ENCODE measurements at places on chromosomes 12 and 14.

DNA sequence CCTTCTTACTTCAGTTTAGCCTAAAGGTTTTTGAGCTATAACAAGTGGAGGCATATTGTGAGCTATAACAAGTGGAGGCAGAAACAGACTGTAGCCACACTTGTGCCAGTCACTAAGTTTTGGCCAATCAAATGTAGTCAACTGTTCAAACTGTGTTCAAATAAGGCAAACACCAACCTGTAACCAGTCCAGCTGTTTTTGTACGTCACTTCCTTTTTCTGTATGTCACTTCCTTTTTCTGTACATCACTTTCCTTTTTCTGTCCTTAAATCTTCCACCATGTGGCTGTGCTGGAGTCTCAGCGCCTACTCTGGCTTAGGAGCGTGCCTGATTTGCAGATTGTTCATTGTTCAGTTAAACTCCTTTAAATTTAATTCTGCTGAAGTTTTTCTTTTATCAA is 79.7 kb downstream of the FUT8 start:
- no peak for DNase-seq

DNA sequence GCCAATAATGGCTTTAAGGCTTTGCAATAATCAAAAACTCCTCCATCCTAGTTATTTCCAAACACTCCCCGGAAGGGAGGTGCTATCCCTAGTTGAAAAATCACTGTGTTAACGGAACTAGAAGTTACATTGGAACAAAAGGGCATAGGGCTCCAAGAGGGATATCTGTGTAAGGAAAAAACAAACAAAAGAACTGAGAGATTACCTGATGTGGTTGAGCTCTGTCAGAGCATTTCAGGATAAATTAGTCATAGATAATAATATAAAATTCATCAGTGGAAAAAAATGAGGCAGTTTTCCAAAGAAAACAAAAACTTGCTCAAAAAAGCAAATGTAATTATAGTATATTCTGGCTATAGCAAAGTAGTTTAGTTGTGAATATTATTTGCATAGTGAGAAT is 27.4 kb upstream of the PAPLN start:
- no peak for DNase-seq

- no peak for DNase-seq
Measured at GRCh38 chr14:66842911-66843512, 335.1 kb downstream of the GPHN start.

GRCh38 chr12:54603173-54603814 is 14.8 kb upstream of the PPP1R1A start:
- DNase-seq: peak; percentile 73

DNA sequence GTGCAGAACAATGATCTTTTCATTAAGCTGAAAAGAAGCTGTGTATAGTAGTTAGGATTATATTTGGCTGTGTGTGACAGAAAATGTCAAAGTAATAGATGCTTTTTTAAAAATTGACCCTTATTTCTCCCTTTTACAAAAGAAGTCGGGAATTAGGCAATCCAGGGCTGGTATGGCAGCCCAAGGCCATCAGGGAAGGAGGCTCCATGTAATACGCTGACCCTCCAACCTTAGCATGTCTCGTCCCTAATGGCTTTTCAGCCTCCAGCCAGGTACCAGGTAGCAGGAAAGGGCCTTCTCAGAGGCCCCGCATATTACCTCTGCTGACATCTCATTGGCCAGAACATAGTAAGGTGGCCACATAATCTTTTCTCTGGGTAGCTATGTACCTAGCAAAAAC is 79.7 kb downstream of the VCPKMT start:
- no peak for DNase-seq

GRCh38 chr14:30610787-30611343 is 11.3 kb upstream of the SCFD1 start:
- no peak for DNase-seq

All from stimulated activated CD4-positive, alpha-beta T cell treated with anti-CD3 and anti-CD28 coated beads, Interleukin-4, amount 100 ng/mL, for 24 hours (primary cell).